PC-9 (cell line): ENCODE measurements at places on chromosomes 2 and 18. TPM values are rescaled to one million over a fixed set of nuclear protein-coding genes. Genes with fewer than 3 reads are reported as not detected.

- no peak for DNase-seq
Measured at GRCh38 chr2:101775092-101775491, 77.6 kb downstream of the MAP4K4 start.

DNA sequence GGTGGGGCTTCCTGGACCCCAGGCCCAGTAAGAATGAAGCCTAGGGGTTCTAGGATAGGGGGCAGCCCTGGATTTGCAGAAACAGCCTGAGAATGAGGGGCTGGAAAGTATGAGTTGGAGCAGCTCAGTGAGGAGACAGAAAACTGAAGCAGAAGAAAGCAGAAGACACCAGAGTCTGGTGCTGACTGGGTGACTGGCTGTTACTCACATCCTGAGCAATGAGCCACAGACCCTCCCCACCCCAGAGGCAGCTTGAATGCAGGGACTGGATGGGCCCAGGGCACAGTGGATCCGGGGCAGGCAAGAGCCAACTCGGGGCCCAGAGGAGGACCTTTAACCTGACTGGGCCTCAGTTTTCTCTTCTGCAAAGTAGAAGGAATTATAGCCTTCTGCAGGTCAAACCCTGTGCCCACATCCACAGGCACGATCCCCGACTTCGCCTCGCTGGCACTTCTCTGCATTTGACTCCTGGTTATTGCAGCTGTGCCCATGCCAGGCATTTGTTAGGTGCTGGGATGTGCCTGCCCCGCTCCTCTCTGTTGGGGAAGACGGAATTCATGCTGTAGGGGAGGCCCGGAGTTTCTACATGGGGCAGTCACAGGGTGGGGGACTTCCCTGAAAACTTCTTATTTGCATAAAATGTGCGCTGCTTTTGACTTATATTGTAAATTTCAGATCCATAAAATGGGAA lies 8.5 kb downstream of the STEAP3 start:
- no peak for DNase-seq

DNA sequence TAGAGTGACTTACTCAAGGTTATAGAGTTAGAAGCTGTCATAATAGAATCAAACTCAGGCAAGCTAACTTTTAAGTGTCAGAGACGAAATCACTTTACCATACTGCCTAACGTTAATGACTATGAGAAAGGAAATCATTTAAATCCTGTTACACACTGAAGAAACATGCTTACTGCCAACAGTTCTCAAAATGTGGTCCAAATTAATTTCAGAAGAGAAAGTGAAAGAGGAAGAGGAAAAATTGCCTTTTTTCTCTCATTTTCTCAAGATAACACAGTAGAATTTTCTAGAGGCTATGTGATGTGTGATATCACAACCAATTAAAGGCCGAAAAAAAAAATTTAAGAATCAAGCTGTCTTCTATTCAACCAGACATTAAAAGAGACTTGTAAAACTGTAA lies 1362.7 kb upstream of the CHAC2 start:
- DNase-seq, result no peak

- DNase-seq, result no peak
Measured at GRCh38 chr2:173424886-173425285, 70.2 kb downstream of the CDCA7 start.

- DNase-seq, result peak; percentile 41
Measured at GRCh38 chr2:63692002-63692606, 103.3 kb downstream of the MDH1 start.

DNA sequence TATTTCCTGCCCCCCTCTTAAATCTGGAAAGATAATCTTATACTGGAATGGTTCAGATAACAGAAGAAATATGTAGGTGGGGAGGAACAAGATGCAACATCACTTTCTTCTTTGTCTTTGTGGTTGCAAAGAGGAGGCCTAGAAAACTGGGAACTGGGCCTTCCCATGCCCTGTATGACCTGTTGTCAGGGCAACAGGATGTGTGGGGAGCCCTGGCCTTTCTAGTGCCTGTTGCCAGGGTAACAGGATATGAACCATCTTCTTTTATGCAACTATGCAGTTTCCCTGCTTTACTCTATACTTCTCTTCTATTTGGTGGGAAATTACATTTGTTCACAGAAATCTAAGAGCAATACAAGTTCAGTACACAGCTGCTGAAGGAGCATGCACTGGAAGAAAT lies 79.8 kb upstream of the PDE1A start:
- DNase-seq, result no peak

The PDE11A gene
- total RNA-seq, result 1.1 and 1.4 TPM in 2 replicates

GRCh38 chr2:36797324-36798070 lies 101.0 kb downstream of the VIT start:
- DNase-seq, result no peak

The VAMP5 gene
- 7.2 and 7.4 TPM in 2 replicates for total RNA-seq

GRCh38 chr2:150591496-150592285 lies 104.2 kb upstream of the RND3 start:
- DNase-seq, result no peak

DNA sequence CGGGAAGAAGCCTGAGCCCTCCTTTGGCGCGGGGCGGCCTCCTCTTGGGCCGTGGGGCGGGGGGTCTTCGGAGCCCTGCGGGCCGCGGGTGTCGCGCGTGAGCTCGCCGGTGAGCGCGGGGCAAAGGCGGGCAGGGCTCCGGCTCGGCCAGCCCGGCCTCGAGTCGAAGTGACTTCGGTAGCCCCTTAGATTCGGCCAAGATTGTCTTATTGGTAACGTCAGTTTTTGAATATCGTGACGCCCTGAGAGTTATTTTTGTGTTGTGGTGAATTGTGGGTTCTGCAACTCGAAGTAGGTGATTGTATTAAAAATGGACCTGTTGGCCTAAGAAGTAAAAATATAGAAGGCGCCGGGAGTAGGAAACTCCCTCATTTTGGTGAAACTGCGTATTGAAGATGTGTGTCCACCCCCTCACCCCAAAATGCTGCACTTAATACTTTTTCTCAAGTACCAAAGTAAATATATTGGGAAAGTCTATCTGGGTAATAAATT lies 669 bp downstream of the MARCHF7 start:
- no peak for DNase-seq

GRCh38 chr2:233999182-233999581 lies 51.3 kb upstream of the SPP2 start:
- no peak for DNase-seq

GRCh38 chr2:204542982-204543608 lies 2.2 kb upstream of the PARD3B start:
- no peak for DNase-seq

The TUBB8B gene
- not detected in 2 replicates for total RNA-seq

The EPB41L3 gene
- total RNA-seq, result not detected in 2 replicates

The TBR1 gene
- total RNA-seq, result not detected in 2 replicates

GRCh38 chr18:68727506-68727905 lies 12.6 kb upstream of the TMX3 start:
- no peak for DNase-seq

The ADD2 gene
- total RNA-seq, result 3.5 and 3.8 TPM in 2 replicates

GRCh38 chr2:152254486-152254885 lies 78.9 kb upstream of the STAM2 start:
- no peak for DNase-seq

The ATP6V1B1 gene
- 7.8 and 13.9 TPM in 2 replicates for total RNA-seq

- no peak for DNase-seq
Measured at GRCh38 chr2:61149074-61149473, 12.9 kb upstream of the C2orf74 start.

The DOK6 gene
- not detected in 2 replicates for total RNA-seq

The TM4SF20 gene
- total RNA-seq, result not detected in 2 replicates

DNA sequence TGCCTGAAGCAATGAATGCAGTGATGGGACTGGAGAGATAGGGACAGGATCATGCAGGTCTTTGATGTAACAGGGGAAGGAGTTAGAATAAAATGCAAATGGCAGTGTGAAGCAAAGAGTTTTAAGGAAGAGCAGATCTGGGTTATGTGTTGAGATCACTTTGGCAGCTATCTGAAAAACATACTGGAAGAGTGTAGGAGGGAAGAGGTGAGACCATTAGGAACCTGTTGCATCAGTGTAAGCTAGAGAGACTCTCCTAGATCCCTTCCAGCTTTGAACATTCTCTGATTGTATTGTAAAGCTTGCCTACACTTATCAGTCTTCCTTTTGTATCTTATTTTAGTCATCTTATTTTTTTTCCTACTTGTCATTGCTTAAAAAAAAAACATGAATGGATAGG lies 10.5 kb downstream of the ACVR2A start:
- DNase-seq, result no peak

GRCh38 chr18:47448956-47449355 lies 197.5 kb upstream of the SKOR2 start:
- no peak for DNase-seq

DNA sequence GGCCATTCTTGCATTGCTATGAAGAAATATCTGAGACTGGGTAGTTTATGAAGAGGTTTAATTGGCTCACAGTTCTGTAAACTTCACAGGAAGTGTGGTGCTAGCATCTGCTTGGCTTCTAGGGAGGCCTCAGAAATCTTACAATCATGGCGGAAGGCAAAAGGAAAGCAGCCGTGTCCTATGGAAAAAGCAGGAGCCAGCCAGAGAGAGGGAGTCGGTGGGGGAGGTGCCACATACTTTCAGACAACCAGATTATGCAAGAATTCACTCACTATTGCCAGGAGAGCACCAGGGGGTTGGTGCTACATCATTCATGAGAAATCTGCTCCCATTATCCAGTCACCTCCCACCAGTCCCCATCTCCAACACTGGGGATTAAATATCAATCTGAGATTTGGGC lies 64.1 kb downstream of the CPS1 start:
- DNase-seq, result no peak

DNA sequence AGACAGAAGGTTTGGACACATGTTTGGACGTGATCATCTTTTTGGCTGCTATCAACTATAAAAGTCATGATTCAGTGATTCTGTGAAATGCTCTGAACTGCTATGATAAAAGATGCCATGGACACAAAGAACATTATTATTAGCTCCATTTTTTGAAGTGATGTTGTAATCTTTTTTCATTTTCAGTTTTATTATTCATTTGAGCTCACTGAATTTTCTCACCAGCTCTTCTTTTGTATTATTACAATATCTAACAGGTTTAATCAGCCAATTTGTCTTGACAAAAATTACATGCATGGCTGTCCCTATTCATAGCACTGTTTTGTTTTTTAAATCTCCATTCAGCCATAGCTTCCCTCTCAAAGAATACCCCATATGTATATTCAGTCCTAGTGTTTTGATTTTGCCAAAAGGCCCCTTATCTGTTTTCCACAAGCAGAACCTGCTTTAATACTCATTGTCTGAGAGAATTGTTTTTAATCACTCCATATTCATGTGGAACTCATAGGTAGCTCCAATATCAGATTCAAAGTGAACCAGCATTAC lies 314.0 kb upstream of the FAM98A start:
- no peak for DNase-seq

The PTMA gene
- total RNA-seq, result 1,200 and 1,260 TPM in 2 replicates

The FOXI3 gene
- not detected in 2 replicates for total RNA-seq

DNA sequence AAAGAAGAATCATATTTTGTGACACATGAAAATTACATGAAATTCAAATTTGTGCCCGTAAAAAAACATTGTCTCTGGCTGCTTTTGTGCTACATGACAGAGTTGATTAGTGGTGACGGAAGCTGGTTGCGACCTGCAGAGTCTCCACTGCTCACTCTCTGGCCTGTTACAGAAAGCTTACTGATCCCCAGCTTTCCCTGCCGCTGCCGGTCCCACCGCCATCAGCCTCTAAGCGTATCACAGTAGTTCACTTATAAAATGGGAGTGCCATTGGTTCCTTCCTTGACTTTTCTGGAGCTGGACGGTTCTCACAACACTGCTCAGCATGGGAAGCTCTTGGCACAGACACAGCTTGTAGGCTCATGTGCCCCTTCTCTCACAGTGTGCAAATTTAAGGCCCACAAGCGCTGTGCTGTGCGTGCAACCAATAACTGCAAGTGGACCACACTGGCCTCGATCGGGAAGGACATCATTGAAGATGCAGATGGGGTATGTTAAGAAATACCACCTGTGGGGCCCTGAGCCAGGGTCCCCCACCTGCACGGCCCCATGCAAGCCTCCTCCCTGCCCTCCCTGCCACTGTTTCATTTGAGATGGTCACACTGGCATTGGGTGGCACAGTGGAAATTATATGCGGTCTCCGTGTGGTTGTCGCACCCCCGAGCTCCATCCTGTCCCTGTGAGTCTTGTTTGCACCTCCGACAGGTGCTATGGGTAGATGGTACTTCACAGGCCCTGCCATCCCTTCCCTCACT lies 81.3 kb downstream of the DGKD start:
- no peak for DNase-seq

The IL1R2 gene
- 3.3 and 3.8 TPM in 2 replicates for total RNA-seq

The ERFE gene
- total RNA-seq, result 9.7 and 18.3 TPM in 2 replicates

- no peak for DNase-seq
Measured at GRCh38 chr18:78612801-78613200, 366.8 kb upstream of the SALL3 start.

GRCh38 chr2:149019768-149020167 lies 18.7 kb upstream of the LYPD6B start:
- DNase-seq, result no peak

- DNase-seq, result no peak
Measured at GRCh38 chr2:173119069-173119807, 43.6 kb downstream of the MAP3K20 start.

DNA sequence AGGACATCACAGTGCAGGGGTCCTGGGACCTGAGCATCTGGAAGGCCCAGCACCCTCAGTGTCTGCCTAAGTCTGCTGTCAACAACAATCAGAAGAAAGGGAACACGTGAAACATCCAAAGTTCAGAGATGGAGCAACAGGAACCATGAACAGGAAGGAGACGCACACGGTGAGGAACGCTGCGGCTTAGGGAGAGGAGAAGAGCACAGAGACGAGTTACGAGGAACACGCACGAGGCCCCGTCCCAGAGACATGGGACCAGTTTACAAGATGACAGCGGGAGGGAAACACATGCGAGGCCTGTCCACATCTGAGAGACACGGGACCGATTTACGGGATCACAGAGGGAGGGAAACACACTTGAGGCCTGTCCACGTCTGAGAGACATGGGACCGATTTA lies 2.9 kb upstream of the KCNG2 start:
- no peak for DNase-seq

- DNase-seq, result no peak
Measured at GRCh38 chr2:43019536-43020183, 206.7 kb downstream of the ZFP36L2 start.

DNA sequence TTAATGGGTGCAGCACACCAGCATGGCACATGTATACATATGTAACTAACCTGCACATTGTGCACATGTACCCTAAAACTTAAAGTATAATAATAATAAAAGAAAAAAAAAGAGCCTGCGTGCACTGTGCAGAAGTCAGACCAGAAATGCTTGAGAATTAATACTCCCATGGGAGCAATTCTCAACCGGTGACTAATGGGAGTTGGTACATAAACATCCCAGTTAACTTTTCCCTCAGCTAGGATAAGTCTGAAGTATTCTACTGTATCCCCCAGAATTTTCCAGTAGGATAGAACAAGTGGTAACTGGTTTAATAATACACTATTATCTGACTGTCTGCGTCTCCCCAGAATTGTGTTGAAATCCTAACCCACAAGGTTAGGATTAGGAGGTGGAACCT lies 113.6 kb upstream of the COL5A2 start:
- DNase-seq, result no peak

DNA sequence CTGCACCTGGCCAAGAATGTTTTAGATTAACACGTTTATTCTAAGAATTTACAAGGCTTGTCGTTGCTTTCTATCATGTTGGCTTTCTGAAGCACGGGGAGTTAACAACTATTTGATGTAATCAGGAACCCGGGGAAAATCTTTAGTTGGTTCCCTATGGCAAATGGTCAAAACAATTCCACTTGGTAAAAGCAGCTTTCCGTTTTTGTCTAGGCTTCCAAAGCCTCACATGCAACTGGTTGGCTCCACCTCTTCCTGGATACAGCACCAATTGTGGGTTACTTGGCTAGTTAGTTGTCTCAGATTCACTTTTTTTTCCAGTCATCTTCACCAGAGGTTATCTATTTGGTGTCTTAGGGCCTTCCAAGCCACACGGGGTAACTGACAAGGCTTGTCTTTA lies 2.8 kb downstream of the COLEC12 start:
- DNase-seq, result no peak
